Left kidney (tissue), 8 donors: ENCODE measurements at places on chromosomes 5 and 9.

DNA sequence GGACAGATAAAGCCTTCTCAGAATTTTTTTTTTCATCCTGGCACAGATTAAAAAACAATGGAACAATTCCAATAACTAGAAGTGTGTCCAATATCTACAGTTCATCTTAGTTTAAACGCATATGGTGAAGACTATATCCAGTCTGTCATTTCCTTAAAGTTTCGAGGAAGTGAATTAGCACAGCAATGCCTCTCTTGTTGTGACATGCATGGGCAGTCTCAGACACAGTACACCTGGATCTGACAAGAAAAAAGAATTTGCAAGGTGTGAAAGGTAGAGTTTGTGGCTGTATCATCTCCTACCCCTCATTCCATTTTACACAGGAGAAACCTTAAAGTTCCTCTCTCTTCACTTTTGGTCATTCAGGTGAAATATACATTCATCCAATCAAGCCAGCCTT, 100.6 kb upstream of the ADAMTS19 start:
- no peak for DNase-seq

DNA sequence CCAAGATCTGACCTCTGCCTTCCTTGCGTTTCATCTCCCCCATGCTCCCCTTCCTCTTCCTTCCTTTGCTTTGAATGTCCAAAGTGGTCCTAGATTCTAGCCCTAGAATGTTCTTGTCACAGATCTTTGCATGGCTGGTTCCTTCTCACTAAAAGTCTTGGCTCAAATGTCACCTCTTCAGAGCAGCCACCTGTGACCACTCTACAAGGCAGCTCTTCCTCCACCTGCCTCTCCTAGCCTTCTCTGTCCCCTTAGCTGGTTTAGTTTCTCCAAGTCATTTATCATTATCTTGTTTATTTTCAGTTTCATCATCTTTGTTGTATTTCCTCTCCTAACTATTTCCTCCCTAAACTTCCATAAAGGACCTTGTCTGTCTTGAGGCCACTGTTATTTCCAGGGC, 7.1 kb upstream of the OCLN start:
- DNase-seq, result no peak

- no peak for DNase-seq
Observed at GRCh38 chr5:78779771-78780616, 131.4 kb upstream of the LHFPL2 start.

GRCh38 chr5:54215233-54215736, 95.1 kb downstream of the ARL15 start:
- DNase-seq, result no peak

GRCh38 chr5:160463227-160463626, 41.6 kb downstream of the PTTG1 start:
- no peak for DNase-seq

GRCh38 chr9:91761362-91761761, 188.7 kb downstream of the ROR2 start:
- no peak for DNase-seq

DNA sequence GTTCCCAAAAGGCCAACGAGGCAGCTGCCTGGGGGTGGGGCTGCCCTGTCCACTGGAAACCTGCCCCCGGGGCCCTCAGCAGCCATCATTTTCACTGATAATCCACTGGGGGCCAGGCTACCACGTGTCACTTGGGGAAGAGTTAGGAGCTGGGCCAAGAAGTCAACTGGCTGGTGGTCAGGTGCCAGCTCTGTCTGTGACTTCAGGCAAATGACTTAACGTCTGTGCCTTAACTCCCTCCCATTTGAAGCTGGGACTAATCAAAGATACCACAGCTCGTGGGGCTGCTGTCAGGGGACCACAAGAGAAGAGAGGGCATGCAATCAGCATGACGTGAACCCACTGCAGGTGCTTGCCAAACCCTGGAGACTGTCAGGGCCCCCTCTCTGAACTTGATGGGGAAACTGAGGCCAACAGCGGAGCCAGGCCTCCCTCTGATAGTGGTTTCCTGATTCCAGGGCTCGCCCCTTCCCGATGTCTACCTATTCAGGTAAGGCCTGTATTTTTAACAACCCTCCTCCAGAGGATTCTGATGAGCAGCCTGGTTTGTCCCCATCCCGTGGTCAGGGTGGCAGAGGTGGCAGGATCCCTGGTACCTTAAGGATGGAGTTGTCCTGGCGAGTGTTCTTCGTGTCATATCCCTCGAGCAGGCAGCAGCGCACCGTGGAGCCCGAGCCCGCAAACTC, 12.3 kb upstream of the DPM2 start:
- no peak for DNase-seq

GRCh38 chr5:56763711-56764466, 51.5 kb upstream of the MAP3K1 start:
- no peak for DNase-seq

- no peak for DNase-seq
Observed at GRCh38 chr5:114327987-114328386, 33.9 kb upstream of the KCNN2 start.

DNA sequence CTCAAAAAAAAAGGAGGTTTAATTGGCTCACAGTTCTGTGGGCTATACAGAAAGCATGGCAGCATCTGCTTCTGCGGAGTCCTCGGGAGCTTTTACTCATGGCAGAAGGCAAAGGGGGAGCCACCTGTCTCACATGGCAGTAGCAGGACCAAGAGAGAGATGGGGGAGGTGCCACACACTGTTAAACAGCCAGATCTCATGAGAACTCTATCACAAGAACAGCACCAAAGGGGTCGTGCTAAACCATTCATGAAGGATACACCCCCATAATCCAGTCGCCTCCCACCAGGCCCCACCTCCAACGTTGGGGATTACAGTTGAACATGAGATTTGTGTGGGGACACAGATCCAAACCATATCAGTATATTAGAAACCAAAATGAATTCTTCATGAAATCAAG, 28.3 kb upstream of the CXXC5 start:
- DNase-seq, result no peak

GRCh38 chr5:164355267-164355830, 849.9 kb downstream of the MAT2B start:
- DNase-seq, result no peak

DNA sequence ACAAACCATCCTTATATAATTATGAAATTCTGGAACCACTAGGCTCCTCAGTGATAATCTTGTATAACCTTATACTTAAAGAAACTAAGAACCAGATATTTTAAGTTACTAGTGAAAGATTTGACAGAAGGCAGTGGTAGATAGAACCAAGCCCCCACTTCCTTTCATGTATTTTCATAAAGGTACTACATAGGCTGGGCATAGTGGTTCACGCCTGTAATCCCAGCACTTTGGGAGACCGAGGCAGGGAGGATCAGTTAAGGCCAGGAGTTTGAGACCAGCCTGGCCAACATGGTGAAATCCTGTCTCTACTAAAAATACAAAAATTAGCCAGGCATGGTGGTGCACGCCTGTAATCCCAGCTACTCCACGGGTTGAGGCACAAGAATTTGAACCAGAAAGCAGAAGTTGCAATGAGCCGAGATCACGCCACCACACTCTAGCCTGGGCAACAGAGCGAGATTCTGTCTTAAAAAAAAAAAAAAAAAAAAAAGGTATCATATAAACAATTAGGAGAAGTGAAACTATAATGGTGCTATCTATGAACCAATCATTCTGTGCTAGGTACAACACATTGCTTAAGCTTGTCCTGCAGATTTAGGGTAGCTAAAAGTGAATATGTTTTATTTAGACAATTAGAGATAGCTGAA, 27.9 kb upstream of the DTWD2 start:
- no peak for DNase-seq

DNA sequence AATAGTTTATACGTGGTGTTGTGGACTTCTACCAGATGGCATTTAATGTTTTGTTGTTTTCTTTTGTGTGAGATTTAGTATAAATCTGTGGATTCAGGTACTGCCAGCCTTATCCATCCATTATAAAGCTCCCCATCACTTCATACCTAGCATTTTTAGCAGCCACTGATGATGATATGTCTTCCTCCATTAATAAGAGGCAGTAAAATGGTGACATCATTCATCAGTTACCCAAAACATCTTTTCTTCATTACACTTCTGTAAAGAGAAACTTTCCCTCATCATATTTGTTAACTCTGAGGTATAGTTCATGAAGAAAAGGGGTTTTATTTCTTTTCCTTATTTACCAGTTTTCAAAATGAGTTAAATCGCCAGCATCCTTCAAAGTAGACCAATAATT, 19.4 kb downstream of the CHD1 start:
- DNase-seq, result no peak

- no peak for DNase-seq
Observed at GRCh38 chr5:152372875-152373274, 32.2 kb downstream of the NMUR2 start.

GRCh38 chr5:102946414-102946813, 173.5 kb downstream of the GIN1 start:
- no peak for DNase-seq

DNA sequence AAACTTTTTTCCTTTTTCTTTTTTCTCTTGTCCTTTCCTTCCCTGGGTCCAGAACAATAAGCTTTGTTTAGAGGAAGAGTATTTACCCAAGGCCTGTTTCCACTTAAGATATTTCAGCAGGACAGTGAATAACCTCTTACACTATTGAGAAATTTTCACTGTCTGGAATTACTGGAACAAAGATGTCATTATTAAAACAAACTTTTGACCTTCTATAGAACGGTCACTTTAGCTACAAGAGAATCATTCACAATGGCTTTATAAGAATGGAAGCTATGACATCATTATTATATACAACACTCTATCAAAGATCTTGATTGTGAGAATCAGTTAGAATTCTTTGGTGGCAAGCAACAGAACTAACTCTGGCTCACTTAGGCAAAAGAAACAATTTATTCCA, 22.0 kb upstream of the ARHGAP26 start:
- no peak for DNase-seq

DNA sequence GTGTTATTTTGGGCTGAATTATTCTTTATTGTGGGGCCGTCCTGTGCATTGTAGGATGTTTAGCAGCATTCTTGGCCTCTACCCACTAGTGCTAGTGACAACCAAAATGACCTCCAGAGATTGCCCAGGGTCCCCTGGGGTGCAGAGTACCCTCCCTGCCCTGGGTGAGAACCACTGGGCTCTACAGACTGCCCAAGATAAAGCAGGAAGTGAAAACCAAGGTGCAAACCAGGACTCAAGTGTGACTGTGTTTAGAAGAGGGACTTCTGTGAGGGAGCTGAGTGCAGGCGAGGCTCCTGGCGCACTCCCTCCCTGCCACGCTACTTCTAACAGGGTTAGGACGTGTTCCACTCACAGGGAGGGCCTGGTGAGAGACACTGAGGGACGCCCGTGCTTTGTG, 41.6 kb downstream of the USP20 start:
- no peak for DNase-seq

- peak; percentile 71 for DNase-seq
Observed at GRCh38 chr5:56838409-56839039, 23.2 kb downstream of the MAP3K1 start.

GRCh38 chr5:116543501-116543900, 31.1 kb downstream of the SEMA6A start:
- DNase-seq, result no peak

- DNase-seq, result no peak
Observed at GRCh38 chr9:128070874-128071273, 2.8 kb downstream of the SLC25A25 start.

DNA sequence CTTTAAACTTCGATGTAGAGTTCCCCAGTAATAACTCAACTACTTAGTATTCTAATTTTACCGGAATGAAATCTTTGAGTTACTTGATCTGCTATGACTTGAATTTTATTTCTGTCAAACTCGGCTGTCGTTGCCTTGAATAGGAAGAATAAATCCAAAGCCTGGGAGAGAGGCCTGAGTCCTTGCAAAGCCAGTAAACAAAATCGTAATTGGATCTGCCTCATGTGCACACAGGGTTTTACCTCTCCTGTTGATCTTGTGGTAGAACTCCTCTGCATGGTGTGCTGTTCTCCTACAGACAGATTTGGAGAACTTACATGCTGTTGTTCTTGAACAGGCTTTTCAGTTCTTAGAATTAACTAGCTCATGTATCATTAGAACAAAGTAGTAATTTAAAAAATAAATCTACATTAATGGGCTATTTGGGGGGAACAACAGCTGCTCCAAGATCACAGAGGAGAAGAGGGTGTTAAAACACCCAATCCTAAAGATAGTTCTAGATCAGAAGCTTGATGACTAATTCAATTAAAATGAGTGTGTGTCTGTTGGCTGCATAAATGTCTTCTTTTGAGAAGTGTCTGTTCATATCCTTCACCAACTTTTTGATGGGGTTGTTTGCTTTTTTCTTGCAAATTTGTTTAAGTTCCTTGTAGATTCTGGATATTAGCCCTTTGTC, 28.9 kb downstream of the HSPB3 start:
- no peak for DNase-seq

GRCh38 chr5:14229181-14229580, 86.0 kb downstream of the TRIO start:
- no peak for DNase-seq

- no peak for DNase-seq
Observed at GRCh38 chr9:107373809-107374208, 90.7 kb downstream of the RAD23B start.

DNA sequence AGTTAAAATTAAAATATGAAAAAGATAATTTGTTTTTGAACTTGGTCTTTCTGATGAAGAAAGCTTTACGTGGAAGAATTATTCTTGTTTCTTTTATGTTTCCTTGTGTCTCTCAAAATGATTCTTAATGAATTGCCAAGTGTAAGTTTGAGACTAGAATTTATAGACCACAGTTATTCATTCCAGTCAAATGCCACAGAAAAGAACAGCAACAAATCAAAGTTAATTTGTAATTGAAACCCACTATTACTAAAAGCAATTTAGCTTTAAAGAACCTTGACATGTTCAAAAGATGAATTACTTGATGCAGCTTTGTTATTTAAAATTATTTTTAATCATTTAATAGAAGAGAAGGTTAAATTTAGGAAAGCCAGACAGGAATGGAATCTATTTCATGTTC, 1277.7 kb upstream of the NUDT12 start:
- DNase-seq, result no peak

GRCh38 chr9:116589392-116590354, 97.4 kb upstream of the TRIM32 start:
- no peak for DNase-seq

- DNase-seq, result no peak
Observed at GRCh38 chr5:130078661-130079060, 174.4 kb downstream of the CHSY3 start.

- DNase-seq, result no peak
Observed at GRCh38 chr9:133968966-133969617, 23.0 kb downstream of the VAV2 start.

- no peak for DNase-seq
Observed at GRCh38 chr9:113668061-113668460, 204.5 kb downstream of the RGS3 start.

DNA sequence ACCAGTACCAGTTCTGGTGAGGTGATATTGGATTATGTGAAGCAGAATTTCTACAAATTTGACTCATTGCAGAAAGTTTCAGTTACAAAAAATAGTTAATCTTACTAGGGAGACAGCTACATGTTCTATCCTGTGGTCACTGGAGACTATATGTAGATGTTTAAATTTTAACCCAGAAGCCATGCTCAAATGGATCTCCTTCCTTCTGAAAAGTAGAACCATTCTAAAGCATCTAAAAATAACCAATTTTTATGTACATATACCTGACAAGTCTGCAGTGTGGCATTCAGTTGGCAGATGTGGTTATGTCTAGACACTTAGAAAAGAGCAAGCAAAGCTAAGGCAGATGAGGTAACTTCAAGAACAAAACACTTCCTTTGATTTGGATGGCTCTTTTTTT, 65.5 kb upstream of the POU4F3 start:
- DNase-seq, result no peak

- DNase-seq, result no peak
Observed at GRCh38 chr5:57434227-57434640, 48.4 kb downstream of the ACTBL2 start.

GRCh38 chr5:159104759-159105144, 5.0 kb upstream of the EBF1 start:
- DNase-seq, result no peak

- DNase-seq, result peak; percentile 26
Observed at GRCh38 chr9:81182431-81182830, 506.9 kb downstream of the TLE1 start.
